Effector memory CD8-positive, alpha-beta T cell (primary cell): ENCODE measurements at places on chromosomes 2 and 18.

- DNase-seq = no peak
Observed at GRCh38 chr2:174122185-174122584, 126.1 kb downstream of the OLA1 start.

- no peak for DNase-seq
Observed at GRCh38 chr2:196530910-196531309, 108.6 kb upstream of the CCDC150 start.

DNA sequence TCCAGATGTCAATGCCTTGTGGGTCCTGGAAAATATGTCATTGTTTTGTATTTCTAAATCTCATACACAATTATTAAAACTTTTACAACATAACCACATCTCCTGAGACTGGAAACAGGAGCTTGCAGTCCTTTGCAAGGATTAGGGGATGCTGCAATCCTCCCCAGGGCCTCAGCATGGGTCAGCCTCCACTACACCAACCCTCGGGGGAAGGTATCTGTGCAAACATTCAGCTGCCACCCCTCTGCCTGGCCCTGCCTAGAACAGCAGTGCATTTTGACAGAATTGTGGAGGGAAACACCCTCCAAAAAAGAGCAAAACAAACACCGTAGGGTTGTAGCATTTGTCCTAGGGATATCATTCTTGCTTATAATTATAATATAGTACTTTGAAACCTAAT is 4.2 kb upstream of the UPP2 start:
- DNase-seq = no peak

DNA sequence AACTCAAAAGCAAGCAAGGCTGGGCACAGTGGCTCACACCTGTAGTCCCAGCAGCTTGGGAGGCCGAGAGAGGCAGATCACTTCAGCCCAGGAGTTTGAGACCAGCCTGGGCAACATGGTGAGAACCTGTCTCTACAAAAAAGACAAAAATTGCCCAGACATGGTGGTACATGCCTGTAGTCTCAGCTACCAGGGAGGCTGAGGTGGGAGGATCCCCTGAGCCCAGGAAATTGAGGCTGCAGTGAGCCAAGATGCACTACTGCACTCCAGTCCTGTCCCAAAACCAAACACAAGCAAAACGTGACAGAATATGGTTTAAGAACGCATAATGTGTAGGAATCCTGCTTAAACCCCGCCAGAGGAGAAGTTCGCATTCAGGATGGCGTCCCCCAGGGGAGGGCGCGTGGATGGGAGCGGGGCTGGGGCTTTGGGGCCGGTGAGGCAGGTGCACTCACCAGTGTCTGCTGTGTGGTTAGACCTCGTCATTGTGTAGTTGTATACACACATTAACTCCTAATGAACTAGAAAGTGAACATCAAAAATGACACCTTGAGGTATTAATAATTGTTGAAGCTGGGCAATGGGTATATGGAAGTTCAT is 5.4 kb downstream of the COLEC11 start:
- DNase-seq = no peak

GRCh38 chr2:11941201-11942177 is 195.1 kb downstream of the LPIN1 start:
- no peak for DNase-seq

DNA sequence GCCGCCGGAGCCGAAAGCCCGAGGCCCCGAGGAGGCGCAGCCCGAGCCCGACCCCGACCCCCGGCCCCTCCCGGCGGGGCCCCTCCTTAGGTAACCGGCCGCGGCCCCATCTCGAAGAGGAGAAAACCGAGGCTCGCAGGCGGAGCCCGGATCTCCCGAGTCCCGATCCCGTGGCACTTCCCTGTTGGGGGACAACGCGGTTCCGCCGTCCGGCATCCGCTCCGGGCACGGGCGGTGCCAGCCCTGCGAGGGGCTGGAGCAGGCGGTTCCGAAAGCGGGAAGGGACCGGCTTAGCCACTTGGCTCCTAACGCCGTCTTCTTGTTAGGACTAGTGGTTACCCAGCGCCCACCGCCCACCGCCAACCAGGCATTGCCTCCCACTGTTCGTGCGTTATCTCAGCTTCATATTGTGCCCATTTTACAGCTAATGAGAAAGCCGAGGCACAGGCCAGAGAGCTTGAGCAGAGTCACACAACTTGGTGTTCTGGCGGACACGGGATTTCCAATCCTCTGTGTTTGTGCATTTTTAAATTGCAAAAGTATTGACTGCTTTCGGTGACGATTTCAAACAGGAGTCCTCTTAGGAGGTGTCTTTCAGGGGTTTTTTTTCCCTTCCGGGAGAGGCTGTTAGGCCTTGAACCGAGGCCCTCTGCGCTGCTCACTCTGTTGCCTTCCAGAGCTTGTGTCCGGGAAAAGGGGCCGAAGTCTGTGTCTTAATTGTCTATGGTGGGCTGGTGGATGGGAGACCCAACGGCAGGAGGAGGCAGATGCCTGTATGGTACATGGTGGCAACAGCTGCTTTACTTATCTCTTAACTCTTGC is 562 bp downstream of the CENPA start:
- no peak for DNase-seq

- DNase-seq = no peak
Observed at GRCh38 chr2:37825586-37825985, 99.5 kb upstream of the RMDN2 start.

DNA sequence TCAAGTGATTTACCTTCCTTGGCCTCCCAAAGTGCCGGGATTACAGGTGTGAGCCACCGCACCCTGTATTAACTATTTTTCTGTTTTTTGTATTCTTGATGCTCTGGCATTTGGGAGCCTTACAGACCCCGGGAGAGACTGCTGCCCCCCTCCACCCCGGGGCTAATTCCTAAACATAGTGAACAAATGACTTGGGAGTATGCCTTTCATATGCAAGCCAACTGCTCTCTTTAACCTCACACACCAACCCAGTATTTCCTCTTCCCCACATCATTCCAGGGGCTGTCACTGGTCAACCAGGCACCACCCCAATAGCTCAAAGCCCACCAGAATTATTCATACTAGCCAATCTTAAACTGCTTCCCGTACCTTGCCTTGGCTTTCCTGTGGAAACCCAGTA is 79.7 kb downstream of the PDK1 start:
- DNase-seq = no peak

DNA sequence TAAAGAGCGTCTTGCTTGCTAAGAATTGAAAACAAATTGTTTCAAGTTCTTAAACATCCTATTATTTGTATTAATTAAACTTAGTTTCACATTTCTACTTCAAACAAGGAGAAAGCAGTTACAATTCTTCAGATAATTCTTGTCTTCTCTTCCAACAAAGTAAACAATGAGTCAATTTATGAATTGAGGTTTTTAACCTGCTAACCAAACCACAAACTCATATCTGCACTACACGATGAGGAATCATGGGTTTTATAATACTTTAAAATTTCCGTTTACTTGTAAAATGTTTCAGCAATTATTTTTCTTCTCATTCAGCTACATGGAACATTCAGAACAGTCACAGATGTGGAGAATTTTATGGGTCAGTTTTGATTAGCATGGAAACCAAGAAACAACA is 114.2 kb downstream of the SPIRE1 start:
- no peak for DNase-seq

DNA sequence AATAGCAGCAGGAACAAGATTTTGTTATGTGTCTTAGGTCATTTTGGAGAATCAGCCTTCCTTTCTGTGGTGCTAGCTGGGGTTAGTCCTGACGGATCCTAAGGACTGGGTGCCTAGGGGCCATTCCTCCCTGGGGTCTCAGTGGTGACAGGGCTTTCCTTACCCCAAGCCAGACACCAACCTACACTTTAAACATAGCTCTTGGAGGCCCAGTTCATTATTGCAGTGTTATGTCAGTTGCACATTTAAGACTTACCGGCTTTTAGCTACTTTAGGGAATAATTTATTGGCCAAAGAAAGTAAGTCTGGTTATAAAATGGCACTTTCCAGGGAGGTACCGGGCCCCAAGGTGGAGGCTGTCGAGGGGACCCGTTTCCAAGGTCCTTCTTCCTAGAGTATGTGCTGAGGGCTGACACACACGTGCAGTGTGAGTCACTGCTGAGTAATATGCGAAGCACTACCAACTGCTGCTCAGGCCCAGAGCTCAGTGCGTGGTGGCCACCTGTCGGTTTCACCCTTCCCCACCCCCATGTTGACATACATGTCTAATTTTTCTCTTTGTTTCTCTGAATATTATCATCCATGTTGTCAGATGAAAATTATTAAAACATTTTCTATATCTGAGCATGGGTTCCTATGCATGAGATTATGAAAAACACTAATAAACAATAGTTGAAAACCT is 37.0 kb upstream of the GRHL1 start:
- no peak for DNase-seq

GRCh38 chr2:232141591-232141990 is 180.1 kb downstream of the DIS3L2 start:
- DNase-seq = no peak

DNA sequence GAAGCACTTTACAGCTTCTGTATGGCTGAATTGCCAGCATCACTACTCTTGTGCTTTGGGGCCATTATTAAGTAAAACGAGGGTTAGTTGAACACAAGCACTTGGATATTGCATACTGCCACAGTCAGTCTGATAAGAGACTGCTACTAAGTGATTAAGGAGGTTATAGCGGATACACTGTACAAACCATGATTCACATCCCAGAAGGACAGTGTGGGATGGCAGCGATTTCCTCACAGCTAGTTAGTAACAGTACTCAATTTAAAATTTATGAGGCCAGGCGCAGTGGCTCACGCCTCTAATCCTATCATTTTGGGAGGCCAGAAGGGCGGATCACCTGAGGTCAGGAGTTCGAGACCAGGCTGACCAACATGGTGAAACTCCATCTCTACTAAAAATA is 2.6 kb upstream of the BMPR2 start:
- DNase-seq = no peak

- no peak for DNase-seq
Observed at GRCh38 chr18:39455285-39455684, 1889.7 kb upstream of the CELF4 start.

DNA sequence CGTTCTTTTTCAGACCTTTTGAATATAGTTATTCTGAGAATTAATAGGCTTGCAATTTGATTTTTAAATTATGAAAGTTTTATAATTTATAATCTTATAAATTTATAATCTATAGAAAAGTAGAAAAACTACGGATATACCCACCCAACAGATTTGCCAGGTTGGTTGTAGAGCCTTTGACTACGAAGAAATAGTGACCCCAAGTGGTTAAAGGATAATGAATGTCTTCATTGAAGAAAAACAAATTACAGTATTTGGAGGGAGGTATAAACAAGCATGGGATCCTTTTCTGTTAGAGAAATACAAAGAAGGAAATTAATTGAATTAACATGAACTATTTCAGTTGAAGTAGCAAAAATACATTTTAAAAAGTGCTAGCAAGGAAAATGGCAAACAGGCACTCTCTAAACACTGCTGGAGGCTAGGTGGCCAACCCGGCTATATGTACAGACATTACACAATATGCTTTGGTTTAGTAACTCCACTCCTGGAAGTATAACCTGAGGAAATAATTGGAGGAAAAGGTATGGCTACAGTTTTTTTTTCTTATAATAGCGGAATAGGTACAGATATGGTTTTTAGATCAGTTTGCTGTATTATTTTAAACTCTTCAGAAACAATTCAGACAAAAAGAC is 110.9 kb downstream of the MIB1 start:
- DNase-seq = no peak

GRCh38 chr2:10452312-10452711 is 4.2 kb upstream of the ODC1 start:
- DNase-seq = no peak

DNA sequence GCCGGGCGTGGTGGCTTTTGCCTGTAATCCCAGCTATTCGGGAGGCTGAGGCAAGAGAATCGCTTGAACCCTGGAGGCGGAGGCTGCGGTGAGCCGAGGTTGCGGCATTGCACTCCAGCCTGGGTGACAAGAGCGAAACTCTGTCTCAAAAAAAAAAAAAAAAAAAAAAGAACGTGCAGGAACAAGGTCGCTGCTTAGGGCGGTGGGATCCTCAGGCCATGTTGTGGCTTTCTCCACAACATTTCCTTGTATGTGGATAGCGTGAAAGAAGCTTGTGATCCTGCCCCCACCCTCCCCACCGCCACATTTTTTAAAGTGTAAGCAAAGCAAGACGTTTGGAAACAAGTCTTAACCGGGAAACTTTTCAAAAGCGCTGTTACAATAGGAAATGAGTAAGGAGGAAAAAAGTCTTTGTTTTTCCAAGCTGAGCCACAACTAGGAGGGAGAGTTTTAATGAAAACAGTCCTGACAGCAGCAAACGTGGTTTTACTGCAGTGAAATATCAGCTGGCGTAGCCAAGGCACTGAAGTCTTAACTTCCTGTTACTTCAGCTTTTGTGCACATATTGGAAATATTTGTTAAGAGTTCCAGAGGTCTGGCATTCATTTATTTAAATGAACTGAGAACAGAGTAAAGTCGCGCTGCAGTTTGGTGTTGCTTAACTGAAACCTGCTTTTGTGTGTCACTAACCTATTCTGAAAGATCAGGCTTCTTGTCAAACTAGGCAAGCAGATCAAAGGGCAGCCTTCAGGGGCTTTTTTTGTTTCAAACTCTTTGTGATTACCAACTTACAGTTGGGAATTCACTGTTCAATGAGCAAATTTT is 3.8 kb downstream of the TGIF1 start:
- no peak for DNase-seq

- DNase-seq = no peak
Observed at GRCh38 chr2:237128026-237128703, 42.5 kb downstream of the COPS8 start.

DNA sequence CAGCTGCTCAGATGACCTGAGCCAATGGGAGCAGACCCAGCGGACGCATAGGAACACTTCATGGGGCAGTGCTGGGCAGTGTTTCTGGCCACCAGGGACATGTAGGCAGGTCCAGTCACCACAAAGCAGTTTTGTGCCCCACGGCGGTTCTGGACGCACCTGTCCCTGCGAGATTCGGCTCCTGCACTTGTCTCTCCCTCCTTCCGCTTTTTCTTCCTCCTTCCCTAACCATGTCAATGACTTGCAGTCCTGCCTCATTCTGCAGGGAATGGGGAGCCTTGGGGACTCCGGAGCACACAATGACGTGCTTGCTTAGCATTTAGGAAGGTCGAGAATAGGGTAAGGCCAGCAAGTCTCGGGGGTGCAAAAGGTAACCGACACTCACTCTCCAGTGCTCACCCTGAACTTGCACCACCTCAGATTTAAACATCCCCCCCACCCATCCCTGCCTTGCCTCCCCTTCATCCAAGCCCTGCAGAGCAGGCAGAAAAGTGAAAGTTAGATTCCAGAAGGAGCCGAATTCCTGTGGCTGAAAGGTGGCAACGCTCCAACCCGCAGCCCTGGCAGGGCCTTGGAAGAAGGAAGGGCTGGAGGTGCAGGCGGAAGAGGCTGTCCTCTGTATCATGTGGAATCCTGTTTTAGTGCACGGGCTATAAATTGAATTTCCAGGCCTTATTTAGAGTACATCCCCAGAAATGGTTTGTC is 40.5 kb upstream of the ATG16L1 start:
- DNase-seq = no peak

- no peak for DNase-seq
Observed at GRCh38 chr2:112870841-112871835, 34.6 kb upstream of the IL1B start.

DNA sequence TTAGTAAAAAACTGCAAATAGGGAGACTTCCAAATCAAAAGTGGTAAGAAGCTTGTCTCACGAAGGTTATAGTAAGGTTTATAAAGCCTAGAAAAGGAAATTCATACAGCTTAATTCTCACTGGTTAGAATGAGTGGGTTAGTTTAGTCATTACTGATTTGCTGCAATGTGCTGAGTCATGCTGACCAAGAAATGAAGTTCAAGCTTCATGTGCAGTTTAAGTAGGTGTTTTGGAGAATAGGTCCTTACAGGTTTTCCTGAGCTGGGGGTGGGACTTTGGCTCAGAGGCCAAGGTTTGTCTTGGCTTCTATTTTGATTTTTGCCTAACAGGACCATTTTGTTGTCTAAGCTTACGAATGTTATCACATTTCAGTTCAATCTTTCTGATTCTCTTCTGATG is 15.1 kb downstream of the CLIP4 start:
- DNase-seq = no peak
